ENCODE measurements at places on chromosomes 4 and X.

GRCh38 chr4:74319470-74319869 lies 11.2 kb downstream of the EPGN start:
- DNase-seq = no peak

DNA sequence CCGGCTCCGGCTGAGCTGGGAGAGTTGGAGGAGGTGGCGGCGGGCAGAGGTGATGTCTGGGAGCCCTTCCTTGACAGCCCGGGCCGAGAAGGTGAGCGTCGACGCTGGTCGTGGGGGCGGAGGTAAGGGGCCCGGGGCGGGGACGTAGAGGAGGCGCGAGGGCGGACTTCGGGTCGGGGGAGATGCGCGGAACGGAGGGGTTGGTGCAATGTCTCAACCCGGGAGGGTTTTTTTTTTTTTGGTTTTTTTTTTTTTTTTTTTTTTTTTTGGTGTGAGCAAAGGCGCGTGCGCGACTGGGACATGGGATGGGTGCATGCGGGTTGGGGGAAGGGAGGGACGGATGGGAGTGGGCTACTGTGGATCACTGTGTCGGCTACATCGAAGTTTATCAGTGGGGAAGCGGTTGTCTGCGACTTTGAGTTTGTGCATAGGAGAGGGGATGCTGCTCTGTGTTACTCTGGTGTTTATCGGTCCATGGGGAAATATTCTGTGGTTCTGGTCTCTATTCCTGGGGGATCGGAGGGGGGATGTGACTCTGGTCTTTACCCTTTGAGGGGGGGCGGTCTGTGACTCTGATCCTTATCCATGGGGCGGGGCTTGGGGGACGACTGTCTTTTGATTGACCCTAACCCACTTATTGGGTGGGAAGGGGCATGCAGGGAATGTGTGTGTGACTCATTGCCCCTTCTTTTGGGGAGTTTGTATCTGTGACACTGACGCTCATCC lies 537 bp downstream of the RBM10 start:
- DNase-seq = no peak

GRCh38 chr4:79913581-79913980 lies 159.4 kb downstream of the ANTXR2 start:
- no peak for DNase-seq

DNA sequence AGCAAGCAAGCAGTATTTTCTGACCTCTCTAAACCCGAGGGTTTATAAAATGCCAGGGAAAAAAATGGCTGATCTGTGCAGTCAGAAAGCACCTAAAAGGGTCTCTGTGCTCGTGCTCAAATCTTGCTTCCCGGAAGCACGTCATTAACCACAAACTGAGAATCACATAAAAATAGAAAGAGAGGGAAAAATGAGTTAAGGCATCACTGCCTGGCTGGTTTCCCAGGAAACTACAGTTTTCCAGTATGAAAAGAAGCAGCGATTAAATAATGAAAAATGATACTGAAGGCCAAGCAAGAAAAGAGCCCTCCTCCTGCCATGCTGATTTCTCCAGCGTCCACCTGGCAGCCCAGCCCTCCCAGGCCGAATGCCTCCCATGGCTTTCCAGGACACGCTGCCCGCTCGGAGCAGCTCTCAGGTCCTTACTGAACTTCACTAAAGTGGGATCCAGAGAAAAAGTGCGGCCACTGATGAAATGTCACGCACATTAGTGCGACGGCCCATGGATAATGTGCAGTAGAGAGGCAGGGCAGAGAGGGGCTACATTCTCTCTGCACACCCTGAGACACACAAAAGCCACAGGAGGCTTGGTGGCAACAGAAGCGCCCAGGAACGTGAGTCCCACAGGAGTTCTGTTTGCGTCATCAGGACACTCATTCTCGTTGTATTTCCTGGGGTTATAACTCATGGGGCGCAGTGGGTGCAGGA lies 80.4 kb downstream of the WFS1 start:
- no peak for DNase-seq

DNA sequence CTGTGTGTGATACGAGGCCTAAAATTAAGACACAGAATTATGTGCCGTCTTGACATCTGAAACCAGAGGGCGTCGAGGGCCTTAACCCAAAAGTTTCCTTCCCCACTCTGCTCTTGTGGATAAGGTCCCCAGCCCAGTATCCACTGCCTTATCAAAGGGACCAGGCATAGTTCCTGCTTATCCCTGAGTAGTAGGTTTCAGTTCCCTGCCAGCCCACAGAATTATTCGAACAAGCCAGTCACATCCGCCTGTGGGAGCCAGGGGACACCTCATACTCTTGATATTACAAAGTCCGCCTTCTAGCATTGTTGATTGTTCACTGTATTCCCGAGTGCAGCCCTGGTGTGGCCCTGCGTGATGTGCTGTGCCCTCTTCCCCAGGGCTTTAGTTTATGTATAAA lies 5.4 kb upstream of the MMRN1 start:
- DNase-seq = no peak

GRCh38 chrX:133440081-133440796 lies 24.9 kb upstream of the GPC4 start:
- DNase-seq = no peak

GRCh38 chr4:169110633-169111032 lies 100.6 kb upstream of the CBR4 start:
- no peak for DNase-seq

DNA sequence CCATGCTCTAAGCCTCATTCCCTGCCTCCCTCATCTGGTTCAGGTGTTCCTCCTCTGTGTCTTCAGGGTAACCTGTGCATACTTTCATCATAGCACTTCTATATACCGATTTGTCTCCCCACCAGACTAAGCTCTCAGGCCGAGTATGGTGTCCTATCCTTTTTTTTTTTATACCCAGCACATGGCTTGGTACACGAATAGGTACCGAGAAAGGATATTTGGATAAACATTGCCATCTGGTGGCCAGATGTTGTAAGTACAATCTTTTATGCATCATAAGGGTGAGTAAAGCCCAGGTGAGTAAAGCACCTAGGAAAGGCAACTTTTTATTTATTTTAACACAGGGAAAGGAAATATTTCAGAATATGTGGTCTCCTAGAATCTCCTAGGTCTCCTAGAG lies 68.4 kb downstream of the MID2 start:
- peak; percentile 68 for DNase-seq

GRCh38 chrX:153608376-153608775 lies 9.4 kb upstream of the CCNQ start:
- DNase-seq = no peak

GRCh38 chr4:122481766-122482405 lies 25.4 kb upstream of the IL2 start:
- no peak for DNase-seq

- DNase-seq = no peak
Measured at GRCh38 chr4:90145319-90145718, 18.1 kb downstream of the CCSER1 start.

- DNase-seq = no peak
Measured at GRCh38 chr4:97453186-97453585, 690.1 kb downstream of the STPG2 start.

DNA sequence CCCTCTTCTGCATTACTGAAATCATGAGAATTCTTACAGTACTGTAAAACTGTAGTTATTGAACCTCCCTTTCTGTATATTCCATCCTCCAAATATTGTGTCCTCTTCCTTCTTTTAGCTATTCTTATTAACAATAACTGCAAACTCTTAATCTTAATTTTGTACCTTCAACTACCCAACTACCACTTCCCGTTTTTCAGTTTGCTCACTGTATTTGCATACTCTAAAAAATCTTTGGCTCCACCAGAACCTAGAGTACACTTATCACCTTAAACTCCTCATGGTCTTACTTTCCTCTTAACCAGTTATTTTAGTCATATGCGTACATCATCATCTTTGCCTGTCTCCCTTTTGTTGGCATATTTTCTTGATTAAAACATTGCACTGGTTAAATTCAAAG lies 543.7 kb downstream of the ARAP2 start:
- DNase-seq = no peak

- no peak for DNase-seq
Measured at GRCh38 chr4:90159193-90159592, 32.0 kb downstream of the CCSER1 start.

DNA sequence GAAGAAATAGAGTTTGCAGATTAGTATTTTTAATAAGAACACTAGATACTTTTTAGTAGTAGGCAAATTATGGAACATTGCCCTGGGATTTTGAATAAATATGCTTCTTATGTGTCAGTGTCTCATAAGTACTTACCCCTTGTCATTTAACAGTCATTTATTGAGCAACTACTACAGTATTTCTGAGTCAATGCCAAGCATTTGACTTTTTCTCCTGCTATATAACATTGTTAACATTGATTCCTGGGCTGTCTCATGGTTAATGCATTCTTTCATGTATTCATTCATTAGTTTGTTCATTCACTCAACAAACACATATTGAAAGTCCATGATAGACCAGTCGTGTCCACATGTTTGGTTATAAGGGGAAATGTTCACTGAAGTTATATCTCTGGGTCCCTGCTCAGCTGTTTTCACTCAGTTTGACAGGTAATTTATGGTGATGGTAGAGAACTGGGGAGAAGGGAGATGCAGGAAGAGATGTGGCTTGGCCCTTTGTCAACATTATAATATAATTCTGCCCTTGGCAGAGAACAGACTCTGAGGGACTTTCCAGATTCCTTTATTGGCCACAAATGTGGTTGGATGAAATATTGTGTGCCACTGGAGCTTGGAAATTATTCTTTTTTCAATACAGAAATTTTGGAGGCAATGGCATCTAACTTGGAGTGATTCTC lies 49.8 kb downstream of the OSTC start:
- DNase-seq = no peak

- DNase-seq = peak; percentile 24
Measured at GRCh38 chr4:42151568-42152506, 618 bp downstream of the BEND4 start.

GRCh38 chr4:127788517-127788916 lies 6.4 kb downstream of the HSPA4L start:
- no peak for DNase-seq

DNA sequence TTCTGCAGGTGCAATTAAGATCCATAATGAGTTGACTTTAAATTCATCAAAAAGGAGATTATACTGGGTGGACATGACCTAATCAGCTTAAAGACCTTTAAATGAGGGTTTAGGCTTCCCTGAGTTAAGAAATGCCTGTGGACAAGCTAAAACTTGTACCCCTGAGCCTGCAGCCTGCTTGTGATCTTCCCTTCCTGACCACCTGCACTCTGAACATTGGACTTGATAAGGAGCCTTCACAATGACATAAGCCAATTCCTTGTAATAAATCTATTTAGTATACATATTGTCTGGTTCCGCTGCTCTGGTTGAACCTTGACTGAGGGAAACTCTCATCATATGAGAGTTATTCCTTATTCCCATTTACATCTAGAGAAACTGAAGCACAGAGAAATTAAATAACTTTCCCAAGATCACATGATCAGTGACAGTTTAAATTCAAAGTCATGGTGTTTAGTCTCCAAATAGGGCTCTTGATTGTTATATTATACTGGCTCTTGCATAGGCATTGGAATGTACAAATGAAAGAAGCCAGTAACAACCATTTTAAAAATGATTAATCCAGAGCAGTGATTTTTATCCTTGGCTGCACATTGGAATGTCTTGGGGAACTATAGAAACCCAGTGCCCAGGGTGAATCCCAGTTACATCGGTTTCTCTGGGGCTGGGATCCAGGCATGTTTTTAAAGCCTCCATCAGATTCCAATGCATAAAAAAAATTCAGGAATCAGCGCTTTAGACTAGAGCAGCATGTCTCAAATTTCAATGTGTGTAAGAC lies 136.1 kb downstream of the MSL3 start:
- no peak for DNase-seq

DNA sequence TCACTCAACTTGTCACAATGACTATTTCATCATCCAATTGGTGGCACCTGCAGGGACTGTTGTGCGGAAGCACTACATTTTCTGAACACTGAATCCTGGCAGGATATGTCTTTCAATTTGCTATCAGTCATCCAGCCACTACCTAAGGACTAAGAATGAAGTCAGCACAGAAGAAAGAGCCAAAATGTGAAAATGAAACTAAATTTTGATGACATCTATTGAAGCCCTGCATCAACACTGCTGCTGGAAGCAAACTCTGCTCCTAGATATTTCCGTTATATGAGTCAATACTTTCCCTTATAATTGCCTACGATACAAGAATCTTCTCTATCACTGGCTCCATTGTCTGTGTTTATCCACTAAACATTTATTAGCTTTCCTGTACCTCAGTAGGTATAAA lies 917.9 kb downstream of the RAPGEF2 start:
- DNase-seq = no peak

Data from CD4-positive, alpha-beta T cell treated with Interleukin-10 for 1 hour (primary cell).